Foreskin keratinocyte (primary cell): ENCODE measurements at places on chromosomes 4 and X. TPM values are rescaled to one million over a fixed set of nuclear protein-coding genes. Genes with fewer than 3 reads are reported as not detected.

Gene LANCL3
- total RNA-seq = 1.3 and 1.6 TPM in 2 replicates

Gene KCNIP4
- total RNA-seq = not detected in 2 replicates

Gene TAF7L
- 0.03 TPM in 1 of 2 replicates, not detected in the other for total RNA-seq

Gene BEND2
- not detected in 2 replicates for total RNA-seq

Gene SLIT2
- 22.6 and 26.9 TPM in 2 replicates for total RNA-seq

Gene PABPC1L2A
- not detected in 2 replicates for total RNA-seq

Gene GAB3
- total RNA-seq = 0.14 and 0.31 TPM in 2 replicates
